ENCODE measurements at places on chromosomes 5 and 9. TPM values are rescaled to one million over a fixed set of nuclear protein-coding genes. Genes with fewer than 3 reads are reported as not detected.
A peak's percentile ranks its signal among the peaks of the same experiment; 100 is the strongest.

DNA sequence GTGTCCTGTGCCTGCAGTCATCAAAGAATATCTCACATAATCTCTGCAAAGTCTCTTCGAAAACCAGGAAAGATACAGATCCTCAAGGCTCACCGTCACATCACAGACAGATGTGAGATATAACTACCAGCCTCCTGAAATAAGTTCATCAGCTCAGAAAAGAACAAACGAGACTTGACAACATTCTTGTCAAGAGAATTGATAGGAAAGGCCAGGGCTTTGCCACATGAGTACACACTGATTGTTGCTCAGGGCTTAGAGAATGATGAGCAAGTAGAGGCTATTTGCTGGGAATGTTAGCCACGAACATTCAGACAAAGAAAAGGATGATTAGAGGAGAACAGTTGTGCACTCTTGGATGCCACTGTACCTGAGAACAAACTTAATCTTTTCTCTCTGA lies 535.1 kb downstream of the ELAVL2 start:
- DNase-seq, result no peak
- no peak overlapping the region for H3K27ac ChIP-seq
- no peaks in the 10 kb centered on the region for H3K4me1 ChIP-seq
- H3K4me3 ChIP-seq, result no peak overlapping the region
- no peaks in the 10 kb centered on the region for H3K27me3 ChIP-seq

GRCh38 chr5:38453506-38453905 lies 102.9 kb downstream of the LIFR start:
- no peak for DNase-seq
- no peak overlapping the region for H3K4me3 ChIP-seq
- no peaks in the 10 kb centered on the region for H3K27me3 ChIP-seq
- H3K4me1 ChIP-seq, result peaks cover 7% of the 10 kb centered on the region

- no peaks in the 10 kb centered on the region for H3K36me3 ChIP-seq
- no peak overlapping the region for H3K4me3 ChIP-seq
- no peaks in the 10 kb centered on the region for H3K27me3 ChIP-seq
- H3K27ac ChIP-seq, result no peak overlapping the region
- no peaks in the 10 kb centered on the region for H3K4me1 ChIP-seq
- DNase-seq, result no peak
These were observed 111.7 kb upstream of the MSX2 start for GRCh38 chr5:174612686-174613085.

GRCh38 chr9:31314241-31314640 lies 1070.2 kb upstream of the ACO1 start:
- no peaks in the 10 kb centered on the region for H3K4me1 ChIP-seq
- H3K36me3 ChIP-seq, result no peaks in the 10 kb centered on the region
- no peak for DNase-seq
- no peak overlapping the region for H3K27ac ChIP-seq
- no peak overlapping the region for H3K4me3 ChIP-seq
- no peaks in the 10 kb centered on the region for H3K27me3 ChIP-seq

GRCh38 chr9:81321551-81321950 lies 367.8 kb downstream of the TLE1 start:
- no peak overlapping the region for H3K27ac ChIP-seq
- H3K36me3 ChIP-seq, result no peaks in the 10 kb centered on the region
- H3K27me3 ChIP-seq, result no peaks in the 10 kb centered on the region
- no peak overlapping the region for H3K4me3 ChIP-seq

DNA sequence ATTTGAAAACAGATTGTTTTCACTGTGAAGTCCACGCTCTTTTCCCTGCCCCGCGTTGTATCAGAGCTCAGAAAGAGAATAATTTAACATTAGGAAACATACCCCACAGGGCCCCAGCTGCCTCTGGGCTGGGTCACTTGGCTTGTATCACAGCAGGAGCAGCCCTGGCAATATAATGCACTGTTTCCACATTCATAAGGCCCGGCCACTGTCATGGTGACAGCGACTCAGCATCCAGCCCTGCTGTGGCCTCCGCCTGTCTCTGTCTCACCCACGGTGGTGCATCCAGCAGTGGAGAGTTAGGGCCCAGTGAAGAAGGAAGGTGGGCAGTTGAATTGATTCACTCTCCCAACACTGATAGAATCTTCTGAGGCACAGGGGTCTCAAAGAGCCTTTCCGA lies 188.9 kb downstream of the NSG2 start:
- H3K27me3 ChIP-seq, result no peaks in the 10 kb centered on the region
- H3K4me1 ChIP-seq, result no peaks in the 10 kb centered on the region
- DNase-seq, result no peak
- no peak overlapping the region for H3K27ac ChIP-seq
- H3K4me3 ChIP-seq, result no peak overlapping the region
- H3K36me3 ChIP-seq, result no peaks in the 10 kb centered on the region

DNA sequence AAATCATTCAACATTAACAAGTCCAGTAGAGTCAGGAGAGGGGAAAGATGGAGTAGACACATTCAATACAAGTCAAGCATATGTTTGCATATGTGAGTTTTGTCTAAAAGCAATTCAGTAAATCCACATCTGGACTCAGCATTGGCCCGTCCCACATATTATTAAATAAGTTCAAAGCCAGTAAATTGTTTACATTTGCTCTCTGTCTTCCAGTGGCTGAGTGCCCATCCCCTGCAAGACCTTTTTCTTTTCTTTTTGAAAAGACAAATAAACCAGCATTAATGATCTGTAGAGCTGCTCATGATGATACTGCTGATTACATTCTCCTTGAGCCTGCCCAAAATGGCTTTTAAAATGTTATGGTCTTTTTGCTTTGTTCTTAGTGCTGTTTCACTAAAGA lies 71.1 kb downstream of the TNC start:
- H3K36me3 ChIP-seq, result no peaks in the 10 kb centered on the region
- DNase-seq, result no peak
- H3K27me3 ChIP-seq, result peaks cover 8% of the 10 kb centered on the region
- no peaks in the 10 kb centered on the region for H3K4me1 ChIP-seq
- no peak overlapping the region for H3K4me3 ChIP-seq

DNA sequence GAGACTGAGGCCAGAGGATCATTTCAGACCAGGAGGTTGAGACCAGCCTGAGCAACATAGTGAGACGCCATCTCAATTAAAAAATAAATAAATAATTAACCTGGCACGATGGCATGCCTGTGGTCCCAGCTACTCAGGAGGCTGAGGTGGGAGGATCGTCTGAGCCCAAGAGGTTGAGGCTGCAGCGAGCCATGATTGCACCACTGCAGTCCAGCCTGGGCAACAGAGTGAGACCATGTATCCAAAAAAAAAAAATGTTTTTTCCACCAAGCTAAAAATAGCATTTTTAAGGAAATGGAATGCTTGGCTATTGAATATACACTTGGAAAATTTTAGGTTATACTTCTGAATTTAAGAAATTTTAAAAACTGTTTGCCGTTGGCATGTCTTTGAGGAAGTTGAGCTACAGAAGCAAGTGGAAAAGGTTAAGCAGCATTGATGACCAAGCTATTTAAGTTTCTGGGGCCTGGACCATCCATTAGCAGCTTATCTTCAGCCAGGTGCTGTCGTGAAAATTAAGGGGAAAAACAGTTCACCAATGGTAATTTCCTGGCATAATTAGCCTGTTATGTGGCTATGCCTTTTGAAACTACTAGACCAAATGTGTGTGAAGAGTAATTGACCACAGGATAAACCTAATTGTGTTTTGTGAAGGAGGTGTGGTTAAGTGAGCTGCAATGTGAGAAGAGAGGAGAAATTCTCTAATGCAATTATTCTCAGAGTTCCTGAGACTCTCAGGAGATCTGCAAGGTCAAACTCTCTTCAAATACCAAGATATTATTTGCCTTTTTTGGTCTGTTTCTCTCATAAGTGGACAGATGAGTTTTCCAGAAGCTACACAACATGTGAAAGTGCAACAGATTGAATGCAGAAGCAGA lies 21.0 kb downstream of the F2R start:
- peak overlapping the region; percentile 33 for H3K27ac ChIP-seq
- H3K36me3 ChIP-seq, result peaks cover 26% of the 10 kb centered on the region
- no peaks in the 10 kb centered on the region for H3K27me3 ChIP-seq
- no peak overlapping the region for H3K4me3 ChIP-seq
- DNase-seq, result no peak

GRCh38 chr9:7871977-7872730 lies 72.6 kb upstream of the DMAC1 start:
- no peak overlapping the region for H3K27ac ChIP-seq
- H3K27me3 ChIP-seq, result no peaks in the 10 kb centered on the region
- no peaks in the 10 kb centered on the region for H3K36me3 ChIP-seq
- no peaks in the 10 kb centered on the region for H3K4me1 ChIP-seq
- no peak overlapping the region for H3K4me3 ChIP-seq

GRCh38 chr5:39520232-39520572 lies 95.4 kb upstream of the DAB2 start:
- DNase-seq, result peak; percentile 38
- H3K27me3 ChIP-seq, result no peaks in the 10 kb centered on the region
- no peaks in the 10 kb centered on the region for H3K36me3 ChIP-seq
- peaks cover 6% of the 10 kb centered on the region for H3K4me1 ChIP-seq

GRCh38 chr5:43623048-43623680 lies 20.2 kb downstream of the NNT start:
- DNase-seq, result no peak
- peak overlapping the region; percentile 16 for H3K27ac ChIP-seq
- no peaks in the 10 kb centered on the region for H3K27me3 ChIP-seq
- peaks cover 12% of the 10 kb centered on the region for H3K36me3 ChIP-seq

- H3K27ac ChIP-seq, result no peak overlapping the region
- peaks cover 16% of the 10 kb centered on the region for H3K4me1 ChIP-seq
- no peak overlapping the region for H3K4me3 ChIP-seq
These were observed 32.9 kb downstream of the TSPAN17 start for GRCh38 chr5:176680226-176680563.

- no peak overlapping the region for H3K27ac ChIP-seq
- no peak for DNase-seq
- no peaks in the 10 kb centered on the region for H3K36me3 ChIP-seq
- H3K4me1 ChIP-seq, result no peaks in the 10 kb centered on the region
- H3K27me3 ChIP-seq, result peaks cover 20% of the 10 kb centered on the region
These were observed 135.0 kb upstream of the GABRP start for GRCh38 chr5:170648541-170648940.

GRCh38 chr9:12640016-12640587 lies 53.1 kb upstream of the TYRP1 start:
- H3K36me3 ChIP-seq, result no peaks in the 10 kb centered on the region
- no peak overlapping the region for H3K4me3 ChIP-seq
- no peak overlapping the region for H3K27ac ChIP-seq

DNA sequence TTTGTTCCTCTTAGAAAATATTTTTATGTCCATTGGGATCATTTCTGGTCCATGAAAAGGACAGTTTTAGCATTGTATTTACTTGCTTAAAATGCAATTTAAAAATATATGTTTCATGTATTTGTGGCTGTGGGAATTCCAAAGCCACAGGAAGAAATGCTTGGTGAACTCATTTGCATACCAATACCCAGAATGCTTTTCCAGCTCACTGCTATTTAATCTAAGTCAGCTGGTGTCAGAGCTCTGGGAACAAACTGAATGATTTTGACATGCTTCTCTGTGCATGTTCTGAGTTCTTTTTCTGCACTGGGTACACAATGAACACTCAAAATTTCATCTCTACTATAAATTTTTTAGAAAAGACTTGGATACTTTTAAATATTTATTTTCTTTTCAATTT lies 482.8 kb upstream of the ARRDC3 start:
- no peaks in the 10 kb centered on the region for H3K36me3 ChIP-seq
- no peak overlapping the region for H3K27ac ChIP-seq
- no peak for DNase-seq
- no peaks in the 10 kb centered on the region for H3K27me3 ChIP-seq
- no peaks in the 10 kb centered on the region for H3K4me1 ChIP-seq
- no peak overlapping the region for H3K4me3 ChIP-seq

Gene FUT7
- total RNA-seq, result 0.48 TPM

Gene RASEF
- total RNA-seq, result 0.20 TPM

Gene POLR3G
- total RNA-seq, result 0.57 TPM

Gene PCDHB10
- total RNA-seq, result 0.37 TPM

Gene PCDHGA9
- 3.2 TPM for total RNA-seq

Gene TMC1
- 0.75 TPM for total RNA-seq

Gene C7
- total RNA-seq, result 88.7 TPM

Gene SLC34A1
- not detected for total RNA-seq

Gene SPATA24
- total RNA-seq, result 20.1 TPM

Gene MUSK
- 6.0 TPM for total RNA-seq

Gene PCDHA1
- not detected for total RNA-seq

Gene UNC5A
- not detected for total RNA-seq

Gene SPATA6L
- 0.47 TPM for total RNA-seq

Gene NSG2
- not detected for total RNA-seq

Gene IFT74
- total RNA-seq, result 8.6 TPM

All from heart left ventricle (tissue), 16 donors.